ENCODE measurements at places on chromosomes 1 and 21. TPM values are rescaled to one million over a fixed set of nuclear protein-coding genes. Genes with fewer than 3 reads are reported as not detected.

A3GALT2 gene
- not detected for total RNA-seq

SLC16A4 gene
- total RNA-seq: 93.8 TPM

RHOU gene
- total RNA-seq: 0.79 TPM

WNT2B gene
- total RNA-seq: 0.37 TPM

SPATA17 gene
- 1.5 TPM for total RNA-seq

SH3BGR gene
- total RNA-seq: 4.1 TPM

SYPL2 gene
- total RNA-seq: 0.37 TPM

LRRC53 gene
- total RNA-seq: not detected

RGS1 gene
- total RNA-seq: 0.16 TPM

OXCT2 gene
- 0.24 TPM for total RNA-seq

SPRR2B gene
- not detected for total RNA-seq

PGLYRP4 gene
- not detected for total RNA-seq

ANKRD65 gene
- total RNA-seq: not detected

PFKL gene
- 82.0 TPM for total RNA-seq

RGS8 gene
- not detected for total RNA-seq

NBL1 gene
- 318 TPM for total RNA-seq

PCAT6 gene
- total RNA-seq: not detected

CSDE1 gene
- total RNA-seq: 267 TPM

SLFNL1 gene
- 0.05 TPM for total RNA-seq

SHISAL2A gene
- not detected for total RNA-seq

GNAT2 gene
- total RNA-seq: 0.18 TPM

KCNJ10 gene
- 0.26 TPM for total RNA-seq

CYP4B1 gene
- not detected for total RNA-seq

PTAFR gene
- total RNA-seq: 0.24 TPM

MIA3 gene
- 29.1 TPM for total RNA-seq
